GM12864 (cell line): ENCODE measurements at places on chromosomes 3 and 15.

DNA sequence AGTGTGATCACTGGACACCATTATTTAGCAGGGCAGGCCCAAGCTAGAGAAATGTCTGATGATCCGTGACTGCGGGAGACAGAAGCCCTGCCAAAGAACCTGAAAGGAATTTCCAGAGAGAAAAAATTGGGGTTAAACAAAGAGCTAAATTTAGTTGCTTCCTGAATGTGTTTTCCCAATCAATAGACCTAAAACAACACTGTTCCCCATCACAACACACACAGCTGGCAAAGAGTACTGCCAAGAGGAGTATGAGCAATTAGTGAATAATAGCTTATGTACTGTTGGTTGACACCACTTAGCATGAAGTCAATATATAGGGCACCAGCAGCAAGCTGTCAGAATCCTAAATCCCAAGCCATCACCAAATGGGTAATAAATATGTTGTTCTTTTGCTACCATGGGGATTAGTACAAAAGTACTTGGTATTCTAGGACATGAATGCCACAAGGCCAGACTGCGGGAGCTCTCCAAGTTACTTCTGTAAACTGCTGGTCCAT, 35.7 kb downstream of the CLK3 start:
- no peak for DNase-seq

- DNase-seq, result no peak
These were observed 30.6 kb downstream of the INTS14 start for GRCh38 chr15:65580287-65580686.

DNA sequence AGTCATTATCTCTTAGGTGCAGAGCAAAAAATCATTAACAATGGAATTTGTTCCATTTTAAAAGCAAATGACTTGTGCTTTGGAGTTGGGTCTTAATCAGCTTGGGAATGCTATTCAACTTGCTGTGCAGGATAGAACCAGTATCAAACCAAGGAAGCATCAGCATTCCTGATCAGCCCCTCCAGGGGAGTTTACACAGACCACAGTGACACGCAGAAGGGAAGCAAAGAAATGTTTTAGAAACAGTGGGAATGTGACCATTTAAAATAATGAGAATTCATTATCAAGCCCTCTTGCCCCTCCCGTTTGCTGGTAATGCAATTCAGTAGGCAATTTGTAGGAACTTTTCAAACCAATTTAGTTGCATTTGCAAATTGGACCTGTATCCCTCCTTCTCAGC, 155.1 kb downstream of the LRTM1 start:
- no peak for DNase-seq

- no peak for DNase-seq
These were observed 523.8 kb downstream of the SOX2 start for GRCh38 chr3:182235504-182235903.

DNA sequence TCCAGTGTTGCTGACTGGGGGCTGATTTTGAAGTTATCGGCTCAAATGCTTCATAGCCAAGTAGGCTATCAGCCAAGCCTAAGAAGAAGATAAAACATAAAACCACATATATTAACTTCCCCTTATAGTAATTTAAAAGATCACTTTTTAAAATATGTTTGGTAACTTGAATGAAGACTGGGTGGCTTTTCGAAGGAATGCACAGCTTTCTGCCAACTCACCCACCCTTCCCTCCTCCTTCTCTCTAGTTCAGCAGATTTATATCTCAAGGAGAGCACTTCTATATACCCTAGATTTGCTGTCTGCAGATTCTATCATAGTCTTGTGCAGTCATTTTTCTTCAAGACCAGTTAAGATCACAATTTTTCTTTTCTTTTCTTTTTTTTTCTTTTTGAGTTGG, 189.4 kb upstream of the CHRM5 start:
- no peak for DNase-seq

DNA sequence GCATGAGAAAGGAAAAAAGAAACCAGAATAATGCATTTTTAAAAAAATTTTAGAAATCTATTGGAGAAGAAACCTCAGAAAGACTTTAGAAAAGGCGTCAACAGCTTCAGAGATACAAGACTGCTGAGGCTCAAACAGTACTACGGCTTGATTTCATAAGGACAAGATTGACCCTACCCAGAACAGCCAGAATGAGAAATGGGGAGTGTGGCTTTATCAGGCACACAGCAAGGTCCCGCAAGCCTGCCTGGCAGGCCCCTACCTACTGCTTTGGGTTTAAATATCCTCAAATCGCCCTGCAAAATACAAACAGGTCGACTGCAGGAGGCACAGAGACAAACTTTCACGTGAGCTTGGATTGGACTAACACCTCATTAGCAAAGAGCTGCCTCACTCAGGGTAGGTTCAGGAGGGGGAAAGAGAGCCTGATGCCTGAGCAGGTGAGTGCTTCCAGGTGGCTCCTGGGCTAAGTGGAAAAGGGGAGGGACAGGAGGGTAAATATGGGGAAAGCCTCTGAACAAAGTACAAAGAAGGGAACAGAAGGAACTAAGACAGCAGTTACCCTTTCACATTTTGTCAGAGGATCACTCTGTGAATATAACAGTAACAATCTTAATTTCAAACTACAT, 87.5 kb downstream of the RORA start:
- DNase-seq, result no peak

DNA sequence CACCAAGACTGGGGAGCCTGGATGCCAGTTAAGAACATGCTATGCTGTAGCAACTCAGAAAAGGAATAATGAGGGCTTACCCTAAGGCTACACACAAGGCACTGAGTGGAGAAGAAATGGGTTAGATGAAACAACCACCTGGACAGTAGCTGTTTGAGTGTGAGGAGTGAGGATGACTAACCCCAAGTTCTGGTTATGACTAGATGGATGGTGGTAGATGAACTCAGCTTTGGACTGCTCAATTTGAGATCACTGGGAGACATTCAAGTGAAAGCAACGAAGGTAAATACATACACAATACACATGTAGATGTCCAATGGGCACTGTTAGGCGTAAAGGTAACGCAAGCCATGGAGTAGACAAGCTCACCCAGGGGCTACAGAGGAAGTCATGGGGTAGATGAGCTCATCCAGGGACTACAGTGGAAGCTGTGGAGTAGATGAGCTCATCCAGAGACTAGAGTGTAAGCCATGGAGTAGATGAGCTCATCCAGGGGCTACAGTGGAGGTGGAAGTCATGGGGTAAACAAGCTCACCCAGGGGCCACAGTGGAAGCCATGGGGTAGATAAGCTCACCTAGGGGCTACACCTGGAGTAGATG, 98.3 kb downstream of the ANO10 start:
- DNase-seq, result no peak

DNA sequence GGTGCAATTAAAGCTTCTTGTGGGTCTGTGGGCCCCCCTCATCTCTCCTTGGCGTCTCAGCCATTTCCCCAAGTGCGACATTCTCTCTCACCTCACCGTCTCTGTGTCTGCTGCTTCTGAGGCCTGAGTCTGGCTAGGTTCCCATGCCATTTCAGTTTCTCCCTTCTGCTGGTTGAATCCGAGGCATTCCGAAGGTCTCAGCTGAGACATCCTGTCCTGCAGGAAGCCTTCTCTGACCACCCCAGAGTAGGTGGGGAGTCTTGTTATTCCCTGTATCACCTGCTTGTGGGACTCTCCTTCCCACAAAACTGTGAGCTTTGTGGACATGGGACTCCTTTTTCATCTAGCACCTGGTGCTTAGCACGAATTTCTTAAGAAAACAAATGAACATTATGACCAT, 78.3 kb downstream of the ASB7 start:
- no peak for DNase-seq

GRCh38 chr3:183883291-183884096, 1.2 kb downstream of the PARL start:
- no peak for DNase-seq
